ENCODE measurements at places on chromosomes 6 and 20. TPM values are rescaled to one million over a fixed set of nuclear protein-coding genes. Genes with fewer than 3 reads are reported as not detected.

FHL5 gene
- not detected for total RNA-seq

LRFN2 gene
- total RNA-seq: not detected

THEMIS gene
- total RNA-seq: not detected

GPR63 gene
- 1.2 TPM for total RNA-seq

ADGRF5 gene
- total RNA-seq: 1.5 TPM

DNA sequence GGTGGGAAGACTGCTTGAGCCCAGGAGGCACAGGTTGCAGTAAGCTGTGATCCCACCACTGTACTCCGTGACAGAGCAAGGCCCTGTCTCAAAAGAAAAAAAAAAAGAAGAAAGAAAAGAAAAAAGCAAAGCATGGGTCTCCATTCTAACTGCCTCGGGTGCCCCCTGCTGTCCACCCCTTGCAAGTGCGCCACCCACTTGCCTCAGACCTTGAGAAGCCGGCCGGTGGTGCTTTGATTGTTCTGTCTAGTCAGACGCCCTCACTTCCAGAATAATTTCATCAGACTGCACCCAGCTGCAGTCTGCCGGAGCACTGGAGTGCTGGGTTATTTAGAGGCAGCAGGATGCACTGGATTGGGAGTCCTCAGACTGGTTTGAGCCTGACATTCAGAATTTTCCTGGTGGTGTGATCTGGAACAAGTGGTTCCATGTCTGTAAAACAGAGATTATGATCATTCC lies 17.6 kb upstream of the TM9SF4 start:
- peak; percentile 57 for DNase-seq

DNA sequence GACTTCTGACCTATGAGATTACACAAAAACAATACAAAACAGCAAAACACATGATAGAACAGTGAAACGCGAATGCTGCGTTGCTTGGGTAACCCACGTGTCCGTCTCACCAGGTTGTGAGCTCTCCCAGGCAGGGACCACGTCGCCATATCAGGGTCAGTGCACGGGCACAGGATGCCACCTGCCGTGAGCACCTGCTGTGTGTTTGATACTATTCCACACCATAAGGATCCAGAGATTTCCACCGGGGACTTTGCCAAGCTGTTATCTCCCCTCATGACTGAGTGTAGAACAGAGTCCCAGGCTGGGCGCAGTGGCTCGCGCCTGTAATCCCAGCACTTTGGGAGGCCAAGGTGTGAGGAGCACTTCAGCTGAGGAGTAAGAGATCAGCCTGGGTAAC lies 288.0 kb downstream of the BMP7 start:
- DNase-seq: no peak

GRCh38 chr20:6466075-6466810 lies 301.2 kb upstream of the BMP2 start:
- DNase-seq: no peak

DNA sequence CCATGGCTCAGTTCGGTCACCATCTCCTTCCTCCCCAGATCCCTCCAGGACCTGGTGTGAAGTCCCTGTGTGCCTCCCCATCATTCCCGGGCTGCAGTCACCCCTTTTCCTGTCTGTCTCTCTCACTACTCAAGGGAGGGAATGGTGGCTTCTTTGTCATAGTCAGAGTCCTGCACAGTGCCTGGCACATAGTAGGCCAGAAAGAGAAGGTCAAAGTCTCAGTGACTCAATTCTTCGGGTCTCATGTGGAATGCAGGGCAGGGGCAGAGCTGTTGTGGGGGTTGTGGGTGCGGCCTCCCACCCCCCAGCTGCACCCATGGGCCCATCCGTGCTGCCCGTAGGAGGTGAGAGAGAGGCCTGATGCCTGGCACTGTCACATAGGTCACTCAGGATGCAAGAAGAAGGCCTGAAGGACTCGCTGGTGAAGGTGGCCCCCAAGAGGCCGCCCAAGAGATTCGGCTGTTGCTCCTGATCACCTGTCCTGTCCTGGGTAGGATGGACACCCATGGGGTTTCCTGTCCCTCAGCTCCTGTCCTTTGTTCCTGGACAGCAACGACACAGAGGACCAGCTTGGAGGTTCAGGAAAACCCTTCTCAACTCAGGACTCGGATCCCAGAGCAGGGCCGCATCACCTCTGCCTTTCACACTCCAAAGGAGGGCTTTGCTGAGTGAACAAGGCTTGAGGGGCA lies 34.1 kb downstream of the RAB44 start:
- DNase-seq: no peak

GRCh38 chr6:106110164-106110826 lies 24.2 kb downstream of the PRDM1 start:
- DNase-seq: no peak

DNA sequence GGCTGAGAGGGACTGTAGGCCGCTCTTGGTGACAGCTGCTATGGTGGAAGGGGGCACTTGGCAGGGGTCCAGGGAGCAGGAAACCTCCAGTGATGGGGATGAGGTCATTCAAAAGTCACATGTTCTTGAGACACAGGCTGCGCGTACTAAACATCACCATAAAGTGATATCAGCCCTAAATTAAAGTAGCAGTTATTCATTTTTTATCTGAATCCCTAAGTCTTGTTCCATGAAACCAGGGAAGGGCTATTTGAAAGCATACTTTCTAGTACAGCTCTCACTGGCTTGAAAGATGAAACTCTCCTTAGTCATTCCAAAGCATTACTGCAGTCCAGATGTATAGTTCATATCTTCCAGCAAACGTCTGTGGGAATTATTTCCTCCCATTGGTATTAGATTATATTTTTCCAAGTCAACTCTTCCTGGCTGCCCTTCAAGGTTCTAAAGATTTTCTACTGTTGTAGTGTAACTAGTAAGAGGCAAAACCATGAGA lies 373.1 kb downstream of the CD109 start:
- DNase-seq: no peak

DNA sequence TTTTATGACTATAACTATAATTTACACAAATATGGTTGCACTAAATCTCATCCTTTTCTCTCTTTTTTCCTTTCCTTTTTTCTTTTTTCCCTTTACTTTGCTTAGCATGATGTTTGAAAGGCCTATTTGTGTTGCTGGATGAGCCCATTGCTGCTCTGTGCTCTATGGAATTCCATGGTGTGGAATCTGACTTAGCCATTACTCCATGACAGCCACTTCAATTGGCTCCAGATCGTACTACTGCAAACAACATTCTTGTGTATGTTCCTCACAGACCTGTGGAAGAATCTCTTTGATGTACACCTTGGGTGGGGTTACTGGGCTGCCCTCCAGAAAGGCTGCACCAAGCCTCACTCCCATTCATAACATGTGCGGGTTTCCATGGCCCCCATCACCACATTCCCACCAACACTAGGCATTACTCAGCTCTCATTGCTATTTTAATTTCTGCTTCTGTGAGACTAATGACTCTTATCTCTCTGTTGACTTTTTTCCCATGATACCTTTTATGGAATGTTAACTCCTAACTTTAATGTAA lies 979.0 kb downstream of the KIF16B start:
- peak; percentile 37 for DNase-seq

DNA sequence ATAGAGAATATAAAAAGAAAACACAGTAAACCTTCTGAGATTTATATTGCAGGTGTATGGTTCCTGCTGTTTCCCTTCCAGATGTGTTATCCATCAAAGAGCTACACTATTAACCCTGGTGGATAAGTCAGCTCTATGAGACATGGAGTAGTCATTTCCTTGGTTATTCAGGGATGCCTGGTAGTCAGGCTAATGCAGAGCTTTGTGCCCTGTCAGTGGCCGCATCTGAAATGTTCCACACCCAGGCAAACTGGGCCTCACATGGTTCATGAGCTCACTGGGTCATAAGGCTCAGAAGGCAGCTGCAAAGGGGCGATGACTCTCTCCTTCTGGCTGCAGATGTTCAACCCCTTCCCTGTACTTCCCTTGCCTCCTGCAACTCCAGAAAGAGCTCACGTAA lies 473.6 kb downstream of the EPHA7 start:
- DNase-seq: peak; percentile 12

DNA sequence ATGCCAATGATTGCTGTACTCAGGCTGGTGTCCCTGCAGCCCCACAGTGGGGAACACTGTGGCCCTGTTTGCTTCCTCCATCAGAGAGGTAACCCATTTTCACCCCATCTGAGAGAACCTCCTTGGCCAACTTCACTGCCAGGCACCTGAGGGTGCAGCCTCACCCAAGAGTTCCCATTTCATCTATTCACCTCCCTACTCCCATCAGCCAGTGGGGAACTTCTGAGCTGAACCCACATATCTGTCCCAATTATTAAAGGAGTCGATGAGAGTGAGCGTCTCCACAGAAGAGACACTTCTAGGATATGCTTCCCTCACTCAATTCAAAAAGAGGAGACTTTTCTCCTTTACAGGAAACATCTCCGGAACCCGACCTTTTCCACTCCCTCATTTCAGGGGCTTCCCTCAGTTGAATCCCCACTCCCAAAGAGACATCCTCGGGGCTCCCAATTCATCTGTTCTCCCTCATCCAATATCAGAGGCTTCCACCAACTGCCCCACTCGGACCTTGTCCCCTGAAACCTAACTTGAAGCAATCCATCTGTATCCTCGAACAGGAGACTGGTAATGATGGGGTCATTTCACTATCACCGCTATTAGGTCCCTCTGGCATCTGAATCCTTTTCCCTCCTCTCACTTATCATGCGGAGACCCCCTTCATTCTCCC lies 988 bp downstream of the UBE2V1 start:
- no peak for DNase-seq

Data from mammary epithelial cell (primary cell).